ENCODE measurements at places on chromosomes 2 and 18.

DNA sequence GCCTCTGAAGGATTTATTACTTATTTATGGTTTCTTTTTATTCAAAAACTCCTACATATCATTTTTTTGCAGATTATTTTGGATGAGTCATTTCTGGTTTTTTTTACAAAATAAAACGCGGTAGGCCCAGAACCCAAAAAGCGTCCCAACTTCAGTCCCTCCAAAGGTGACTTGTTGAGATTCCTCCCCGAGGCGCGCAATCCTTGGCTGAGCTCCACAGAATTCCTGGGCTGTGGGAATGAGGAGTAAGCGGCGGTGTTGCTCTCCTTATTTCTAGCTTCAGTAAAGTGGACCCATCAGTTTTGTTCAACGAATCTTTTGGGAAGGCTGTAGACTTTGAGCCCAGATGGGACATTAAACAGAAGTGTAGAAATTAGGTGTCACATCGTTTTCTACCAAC, 67.0 kb upstream of the RMP24 start:
- DNase-seq, result no peak

GRCh38 chr2:62435720-62436119, 70.3 kb downstream of the TMEM17 start:
- no peak for DNase-seq

GRCh38 chr2:43950383-43951008, 45.3 kb downstream of the LRPPRC start:
- peak; percentile 63 for DNase-seq

DNA sequence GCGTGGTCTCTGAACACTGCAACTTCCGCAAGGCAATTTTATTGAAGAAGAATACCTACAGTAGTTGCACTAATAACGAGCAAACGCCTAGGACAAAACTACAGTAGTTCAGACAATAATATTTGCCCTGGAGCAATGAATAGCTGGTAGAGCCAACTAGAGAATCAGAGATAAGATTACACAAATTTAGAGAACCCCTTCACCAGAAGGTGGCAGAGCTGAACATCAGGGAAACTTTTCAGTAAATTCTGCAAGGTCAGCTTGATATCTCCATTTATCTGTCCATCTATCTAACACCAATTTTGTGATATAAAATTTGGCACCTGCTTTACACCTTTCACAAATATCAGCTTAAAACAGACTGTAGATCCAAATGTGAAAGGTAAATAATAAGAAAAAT, 43.8 kb downstream of the CDH19 start:
- peak; percentile 12 for DNase-seq

DNA sequence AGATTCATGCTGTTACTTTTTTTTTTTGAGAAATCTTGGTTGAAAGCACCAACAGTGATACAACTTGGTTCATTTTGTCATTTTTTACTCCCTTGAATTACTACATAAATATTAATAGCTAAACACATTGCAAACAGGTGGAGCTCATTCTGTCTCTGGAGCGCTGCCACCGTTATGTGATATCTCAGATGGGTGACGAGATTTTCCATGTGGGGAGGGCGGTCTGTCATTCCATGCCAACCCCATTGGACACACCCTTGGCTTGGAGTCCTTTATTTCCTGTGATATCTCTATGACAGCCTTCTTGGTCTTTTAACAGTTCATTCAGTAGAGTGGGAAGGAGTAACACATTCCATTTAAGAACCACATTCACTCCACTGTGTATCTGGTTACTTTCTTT, 794.8 kb downstream of the SATB2 start:
- no peak for DNase-seq

DNA sequence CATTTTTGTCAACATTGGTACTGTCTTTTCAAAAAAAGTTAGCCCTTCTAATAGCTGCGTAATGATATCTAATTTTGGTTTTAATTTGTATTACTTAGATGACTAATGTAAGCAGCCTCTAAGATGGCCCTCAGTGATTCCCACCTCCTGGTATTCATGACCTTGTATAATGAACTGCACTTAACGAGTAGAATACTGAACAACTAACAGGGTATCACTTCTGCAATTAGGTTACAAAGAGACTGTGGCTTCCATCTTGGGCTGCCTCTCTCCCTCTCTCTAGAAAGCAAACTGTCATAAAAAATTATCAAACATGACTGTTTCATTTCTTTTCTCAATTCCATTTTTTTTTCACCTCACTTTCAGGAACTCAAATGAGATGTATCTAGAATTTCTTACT, 120.9 kb downstream of the RNF152 start:
- no peak for DNase-seq

- DNase-seq, result no peak
These were observed 10.3 kb upstream of the ALPK2 start for GRCh38 chr18:58639237-58639636.

DNA sequence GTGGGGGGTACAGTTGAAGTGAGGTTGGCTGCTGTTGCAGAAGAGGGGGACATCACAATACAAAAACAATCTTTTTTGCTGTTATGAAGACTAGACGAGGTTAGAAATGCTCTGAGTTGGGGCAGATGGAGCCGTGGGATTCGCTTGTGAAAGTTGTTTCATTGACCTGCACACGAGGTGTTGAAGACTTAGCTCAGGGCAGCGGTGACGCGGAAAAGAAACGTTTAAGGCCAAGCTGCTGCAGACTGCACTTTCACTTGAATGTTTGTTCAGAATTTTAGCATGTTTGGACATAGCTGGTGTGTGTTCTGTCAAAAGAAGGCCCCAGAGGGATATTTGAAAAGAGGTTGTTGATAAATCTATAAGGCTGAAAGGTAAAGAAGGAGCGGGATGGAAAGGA, 46.3 kb downstream of the MTCL1 start:
- no peak for DNase-seq

DNA sequence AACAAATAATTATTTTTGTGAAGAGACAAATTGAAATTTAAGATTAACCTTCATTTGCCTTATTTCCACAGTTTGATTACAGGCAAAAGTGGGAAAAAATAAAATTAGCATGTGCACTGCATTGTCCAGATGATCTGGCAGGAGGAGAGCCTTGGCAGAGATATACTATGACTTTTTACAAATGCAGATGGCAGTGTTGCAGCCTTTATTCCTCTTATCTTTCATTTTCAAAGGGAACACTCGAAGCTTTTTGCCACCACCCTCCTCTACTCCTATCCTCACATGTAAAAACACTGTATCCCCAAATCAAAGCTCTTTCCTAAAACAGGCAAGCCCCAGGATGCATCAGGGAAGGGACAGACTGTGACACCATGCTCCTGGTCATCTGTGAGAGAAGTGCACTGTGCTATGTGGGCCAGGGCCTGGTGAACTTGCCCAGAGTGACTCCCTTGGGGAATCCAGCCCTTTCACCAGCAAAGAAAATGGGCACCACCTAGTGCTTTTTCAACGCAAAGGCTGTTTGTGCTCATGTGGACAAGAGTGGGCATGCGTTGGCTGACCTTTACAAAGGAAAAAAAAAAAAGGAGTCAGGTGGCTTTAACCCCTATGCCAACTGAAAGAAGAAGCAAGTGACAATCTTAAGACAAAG, 74.7 kb upstream of the ETAA1 start:
- peak; percentile 80 for DNase-seq

- no peak for DNase-seq
These were observed 72.5 kb downstream of the ACKR3 start for GRCh38 chr2:236642125-236642524.

GRCh38 chr18:59823596-59824195, 76.1 kb upstream of the PMAIP1 start:
- peak; percentile 92 for DNase-seq

GRCh38 chr2:85843543-85843942, 45.2 kb downstream of the ST3GAL5 start:
- DNase-seq, result peak; percentile 35

DNA sequence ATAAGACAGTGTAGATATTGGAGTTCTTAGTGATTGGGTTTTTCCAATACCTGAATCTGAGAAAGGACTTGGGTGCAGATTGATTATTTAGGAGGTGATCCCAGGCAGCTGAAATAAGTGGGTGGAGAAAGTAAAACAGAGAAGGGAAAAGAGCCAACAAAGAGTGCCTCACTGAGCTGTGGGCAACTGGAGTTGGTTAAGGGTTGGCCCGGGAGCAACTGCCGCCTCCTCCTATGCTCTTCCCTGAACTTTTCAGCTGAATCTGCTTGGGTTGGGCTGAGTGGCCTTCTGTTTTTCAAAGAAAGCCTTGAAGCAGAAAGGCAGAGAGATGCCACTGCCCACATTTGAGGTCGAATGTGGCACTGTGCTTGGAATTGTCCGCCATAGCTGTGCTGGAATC, 20.9 kb upstream of the CCDC150 start:
- no peak for DNase-seq

DNA sequence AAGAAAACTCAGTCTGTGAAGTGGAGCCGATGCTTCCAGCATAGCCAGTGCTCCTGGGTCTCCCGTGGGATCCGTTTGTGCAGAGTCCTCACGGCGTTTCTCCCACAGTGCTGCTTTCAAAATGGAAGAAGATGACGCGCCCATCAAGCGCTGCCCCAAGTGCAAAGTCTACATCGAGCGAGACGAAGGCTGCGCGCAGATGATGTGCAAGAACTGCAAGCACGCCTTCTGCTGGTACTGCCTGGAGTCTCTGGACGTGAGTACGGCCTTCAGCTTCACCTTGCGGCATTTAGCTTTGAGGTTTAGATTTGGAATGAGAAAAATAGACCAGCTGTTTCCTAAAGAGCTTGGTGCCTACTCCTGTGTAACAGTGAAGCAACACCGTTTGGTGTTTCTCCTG, 107.0 kb downstream of the RNF144A start:
- DNase-seq, result no peak

- no peak for DNase-seq
These were observed 650 bp downstream of the ACKR3 start for GRCh38 chr2:236570081-236570868.

GRCh38 chr2:37267685-37268084, 36.2 kb downstream of the NDUFAF7 start:
- peak; percentile 38 for DNase-seq

- DNase-seq, result peak; percentile 96
These were observed at the start of gene ORC2 for GRCh38 chr2:200963124-200963917. Gene ORC2 (minus strand): TSS chr2:200963660. CDS start chr2:200958123, 5,537 bp downstream.

GRCh38 chr18:23871410-23871809, 143.1 kb upstream of the TTC39C start:
- peak; percentile 15 for DNase-seq

- no peak for DNase-seq
These were observed 179.7 kb downstream of the AGPS start for GRCh38 chr2:177572236-177572671.

DNA sequence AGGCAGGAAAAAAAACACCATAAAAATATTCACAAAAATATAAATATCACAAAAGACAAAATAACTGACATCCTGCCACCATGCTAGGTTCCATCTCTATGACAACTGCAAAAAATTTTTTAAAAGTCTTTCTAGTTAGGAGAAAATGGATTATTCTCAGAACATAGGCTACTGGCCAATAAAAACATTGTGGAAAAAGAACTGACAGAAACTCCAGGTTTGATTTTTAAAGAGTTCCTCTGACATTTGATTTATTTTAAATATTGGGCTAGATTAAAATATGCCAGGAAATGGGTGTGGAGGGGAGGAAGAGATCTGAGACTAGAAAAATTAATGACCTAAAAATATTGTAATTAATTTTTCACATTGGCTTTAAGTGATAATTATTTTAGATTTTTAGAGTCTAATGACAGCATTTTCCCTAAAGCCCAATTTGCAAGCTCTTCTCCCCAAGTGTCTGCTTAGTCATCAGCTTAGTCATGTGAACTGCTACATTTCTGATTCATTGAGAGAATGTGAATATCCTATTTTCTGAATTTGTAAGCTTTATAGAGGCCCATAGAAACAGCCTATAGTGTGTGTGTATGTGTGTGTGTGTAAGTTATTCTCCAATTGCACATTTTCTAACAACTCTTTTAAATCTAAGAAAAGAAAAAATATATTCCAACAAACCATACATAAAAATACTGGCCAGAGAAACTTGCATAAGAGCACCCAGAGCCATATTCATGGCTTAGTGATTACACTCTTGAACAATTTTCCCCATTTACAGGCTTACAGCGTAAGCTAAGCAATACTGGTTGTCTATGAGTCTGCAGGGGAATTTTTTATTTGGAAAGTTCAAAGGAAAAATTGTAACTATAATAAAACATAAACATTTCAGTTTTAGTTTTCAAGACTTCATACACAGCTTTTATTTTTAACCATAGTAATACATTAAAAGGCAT, 48.4 kb downstream of the TMEFF2 start:
- peak; percentile 86 for DNase-seq

GRCh38 chr2:73185965-73186364, 16.4 kb upstream of the NOTO start:
- no peak for DNase-seq

DNA sequence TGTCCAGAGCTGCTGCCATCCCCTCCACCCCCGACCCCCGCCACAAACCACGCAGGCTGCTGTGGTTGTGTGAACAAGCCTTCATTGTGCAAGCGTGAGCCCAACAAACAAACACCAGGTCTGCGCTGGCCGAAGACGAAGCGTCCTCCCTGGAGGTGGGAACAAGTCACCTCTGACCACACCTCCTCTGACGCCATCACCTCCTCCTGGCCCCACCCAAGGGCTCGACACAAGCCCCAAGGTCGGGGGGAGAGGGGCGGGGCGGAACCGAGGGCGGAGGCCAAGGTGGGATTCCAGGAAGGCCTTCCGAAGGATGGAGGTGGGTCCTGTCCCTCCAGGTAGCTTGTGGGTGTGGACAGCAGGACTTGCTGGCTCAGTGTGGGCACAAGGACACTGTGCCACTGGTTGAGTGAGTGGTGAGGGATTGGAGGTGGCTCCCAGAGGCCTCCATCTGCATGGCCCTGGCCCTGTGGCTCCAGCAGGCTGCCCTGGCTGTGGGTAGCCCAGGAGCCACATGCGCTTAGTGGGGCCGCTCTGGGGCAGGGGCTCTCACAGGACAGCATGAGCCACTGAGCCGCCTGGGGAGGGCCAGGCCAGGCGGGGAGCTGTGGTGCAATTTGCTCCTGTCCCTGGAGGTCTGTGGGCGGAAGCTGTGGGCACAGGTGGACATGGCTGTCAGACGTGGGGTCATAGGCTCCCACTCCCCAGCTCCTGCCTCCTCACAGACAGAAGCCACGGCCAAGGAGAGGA, 7.4 kb upstream of the GPR17 start:
- peak; percentile 35 for DNase-seq

- DNase-seq, result peak; percentile 22
These were observed 68.8 kb upstream of the SPTBN1 start for GRCh38 chr2:54387059-54387991.

- no peak for DNase-seq
These were observed 1635.0 kb upstream of the ACVR2A start for GRCh38 chr2:146209842-146210275.
